ENCODE measurements at places on chromosomes 3 and 15.

GRCh38 chr15:43943511-43943910 lies 116.7 kb downstream of the WDR76 start:
- no peak for DNase-seq

DNA sequence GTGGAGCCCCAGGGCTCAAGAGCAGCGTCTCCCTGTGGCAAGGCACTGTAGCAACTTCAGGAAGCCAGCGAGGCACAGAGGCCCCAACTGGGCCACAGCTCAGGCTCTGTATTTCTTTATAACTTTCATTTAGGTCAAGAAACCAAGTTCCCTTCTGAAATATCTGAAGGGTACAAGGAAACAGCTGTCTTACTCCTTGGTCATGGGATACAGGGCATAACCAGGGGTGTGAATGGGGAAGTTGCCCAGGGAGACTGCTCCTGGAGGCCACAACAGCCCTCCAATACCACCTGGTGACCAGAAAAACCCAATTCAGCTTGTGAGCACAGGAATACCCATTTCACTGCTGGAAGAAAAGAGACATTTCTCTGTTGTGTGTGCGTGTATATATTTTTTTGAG lies 13.3 kb upstream of the SPTBN5 start:
- no peak for DNase-seq

GRCh38 chr3:119221779-119222320 lies 18.8 kb downstream of the B4GALT4 start:
- DNase-seq, result no peak

DNA sequence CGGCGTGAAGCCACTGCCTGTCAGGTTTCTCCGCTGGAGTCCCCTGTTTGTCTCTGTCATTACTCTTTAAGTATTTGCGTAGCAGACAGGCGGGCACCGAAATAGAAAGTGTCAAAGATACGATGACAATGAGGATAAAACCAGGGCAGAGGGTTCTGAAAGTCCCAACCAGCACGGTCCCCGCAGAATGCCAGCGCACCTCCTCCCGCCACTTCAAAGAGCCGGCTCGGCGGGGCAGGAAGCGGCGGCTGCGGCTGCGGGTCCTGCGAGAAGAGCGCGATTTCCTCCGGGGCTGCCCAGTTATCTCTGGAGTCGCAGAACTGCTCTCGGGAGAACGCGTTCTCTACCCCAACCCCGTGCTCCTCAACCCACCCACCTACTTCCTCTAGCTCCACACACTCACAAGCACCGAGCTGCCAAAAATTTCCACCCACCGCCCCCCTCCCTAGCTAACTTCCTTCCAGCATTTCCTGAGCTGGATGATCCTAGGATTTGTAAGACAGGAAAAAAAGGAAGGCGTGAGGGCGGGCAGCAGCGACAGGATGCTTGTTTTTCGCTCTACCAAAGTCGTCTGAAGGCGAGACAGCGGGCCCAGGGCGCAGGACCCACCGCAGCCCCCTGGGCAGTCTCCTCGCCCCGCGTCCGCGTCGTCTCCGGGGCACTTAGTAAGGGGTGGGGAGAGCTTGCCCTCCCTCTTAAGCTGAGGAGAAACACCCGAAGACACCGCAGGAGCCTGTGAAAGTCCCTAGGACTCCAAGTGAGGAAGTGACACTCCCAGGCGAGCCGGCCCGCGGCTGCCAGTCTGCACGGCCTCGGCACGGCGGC lies at the start of gene ARHGAP31:
ARHGAP31 (plus strand) TSS at position 513 of the 825 bp plus-strand sequence. CDS start 522 bp downstream, outside the sequence.
- DNase-seq, result peak; percentile 52

DNA sequence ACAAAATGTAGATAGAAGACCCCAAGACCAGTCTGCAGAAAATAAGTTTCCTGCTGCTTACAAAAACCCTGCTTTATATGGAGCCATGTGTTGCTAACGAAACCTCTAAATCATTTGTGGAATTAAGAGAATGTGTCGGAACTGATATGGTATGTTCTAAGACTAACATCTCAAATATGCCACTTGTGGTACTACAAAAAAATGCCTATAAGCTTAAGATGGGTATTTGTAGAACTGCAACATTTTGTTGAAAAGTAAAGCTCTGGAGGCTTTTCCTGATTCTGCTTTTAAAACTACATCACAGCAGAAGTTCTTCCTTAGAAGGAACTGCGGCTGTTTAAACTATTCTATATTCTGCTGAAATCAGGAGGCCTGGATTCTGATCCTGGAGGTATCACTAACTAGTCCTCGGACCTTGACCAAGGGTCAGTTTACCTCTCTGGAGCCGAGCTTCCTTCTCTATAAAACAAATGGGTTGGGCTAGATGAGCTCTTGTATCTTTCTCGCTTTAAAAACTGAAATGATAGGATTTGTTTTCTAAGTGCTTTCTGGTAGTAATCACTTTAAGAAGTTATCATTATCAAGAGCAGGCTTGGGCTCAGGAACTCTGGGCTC lies 74.9 kb downstream of the RAD18 start:
- DNase-seq, result no peak

DNA sequence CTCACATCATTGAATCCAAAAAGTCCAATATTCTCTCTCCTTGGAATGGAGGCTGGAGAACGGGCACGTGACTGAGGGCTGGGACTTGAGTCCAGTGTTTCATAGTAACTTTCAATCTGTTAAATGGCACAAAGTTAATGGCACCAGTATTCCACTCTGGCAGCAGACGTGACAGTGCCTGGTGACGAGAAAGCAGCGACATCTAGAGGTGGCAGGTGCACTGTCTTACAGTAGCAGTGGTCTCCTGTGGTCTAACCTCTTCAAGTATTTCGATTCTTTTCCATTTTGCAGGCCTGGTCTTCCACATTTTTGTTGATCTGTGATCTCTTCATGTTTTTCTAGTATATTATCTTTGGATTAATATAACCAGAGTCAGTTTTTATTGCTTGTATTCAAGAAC lies 107.1 kb downstream of the OXSM start:
- no peak for DNase-seq

DNA sequence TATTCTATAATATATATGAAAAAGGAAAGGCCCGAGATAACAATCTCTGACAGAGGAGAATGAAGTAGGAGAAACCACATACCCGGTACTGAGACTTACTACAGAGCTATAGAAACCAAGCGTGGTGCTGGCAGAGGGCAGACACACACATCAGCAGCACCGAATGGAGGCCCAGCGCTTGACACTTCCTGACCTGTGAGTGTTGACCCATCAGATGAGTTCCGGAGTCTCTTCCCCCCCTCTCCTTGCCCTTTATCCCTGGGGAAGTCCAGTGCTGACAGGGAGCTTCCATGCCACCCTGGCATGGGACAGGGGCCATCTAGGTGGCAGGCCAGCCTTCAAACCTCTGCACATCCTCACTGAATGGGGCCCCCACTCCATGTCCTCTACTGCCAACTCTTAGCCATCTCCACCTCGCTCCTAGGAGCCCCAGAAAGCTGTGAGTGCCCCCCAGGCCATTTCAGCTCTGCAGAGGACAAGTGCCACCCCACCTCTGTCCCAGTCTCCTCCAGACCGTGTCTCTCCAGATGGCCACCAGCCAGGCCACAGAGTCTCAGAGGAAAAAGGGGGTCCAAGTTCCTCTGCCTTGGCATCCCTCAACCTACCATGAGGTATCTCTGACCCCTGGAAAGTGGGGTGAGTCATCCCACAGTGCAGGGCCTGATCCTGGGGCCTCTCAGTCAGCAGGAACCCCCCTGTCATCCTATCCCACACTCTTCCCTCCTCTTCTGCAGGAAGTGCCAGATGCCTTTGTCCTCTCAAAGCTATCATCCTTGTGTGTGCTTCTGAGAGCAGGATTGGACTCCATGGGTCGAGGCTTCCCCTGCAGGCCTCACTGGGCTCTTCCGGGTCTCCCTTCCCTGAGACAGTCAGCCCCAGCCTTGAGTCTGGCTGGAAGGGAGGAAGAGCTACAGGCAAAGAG lies 116.5 kb upstream of the ALDH1A3 start:
- DNase-seq, result no peak
